ENCODE measurements at places on chromosomes 16 and 17.

GRCh38 chr16:85004587-85005205 is 6.6 kb downstream of the ZDHHC7 start:
- no peak for DNase-seq

DNA sequence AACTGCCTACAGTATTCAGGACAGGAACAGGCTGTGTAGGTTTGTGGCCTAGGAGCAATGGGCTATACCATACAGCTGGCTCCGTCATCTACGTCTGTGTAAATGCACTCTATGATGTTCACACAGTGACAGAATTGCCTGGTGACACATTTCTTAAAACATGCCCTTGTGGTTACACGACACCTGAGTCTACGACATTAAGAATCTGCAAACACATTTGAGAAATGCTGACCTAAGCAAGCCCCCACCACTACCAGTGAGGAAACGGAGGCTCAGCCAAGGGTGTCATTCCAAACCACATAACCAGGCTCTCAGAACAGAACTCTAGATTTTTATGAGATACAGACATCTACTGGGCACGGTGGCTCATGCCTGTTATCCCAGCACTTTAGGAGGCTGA is 23.5 kb downstream of the USP36 start:
- DNase-seq, result no peak

- DNase-seq, result no peak
Observed at GRCh38 chr17:1773696-1774181, 11.9 kb downstream of the SERPINF1 start.

DNA sequence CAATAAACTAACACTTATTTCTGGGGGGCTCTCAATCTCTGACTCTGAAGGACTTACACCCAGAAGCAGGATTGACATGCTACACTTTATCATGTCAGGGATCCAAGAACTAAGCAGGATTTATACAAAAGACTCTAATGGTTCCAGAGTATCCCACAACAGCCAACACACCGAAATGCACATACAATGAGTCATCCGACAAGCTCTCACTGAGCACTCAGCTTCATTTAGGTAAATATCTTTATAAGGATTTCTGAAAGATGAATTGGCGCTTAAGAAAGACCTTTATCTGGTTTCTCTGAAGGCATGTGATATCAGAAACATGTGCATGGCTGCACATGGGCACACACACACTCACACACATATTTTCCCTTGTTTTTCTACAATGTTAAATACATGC is 77.2 kb downstream of the TOX3 start:
- DNase-seq, result no peak

DNA sequence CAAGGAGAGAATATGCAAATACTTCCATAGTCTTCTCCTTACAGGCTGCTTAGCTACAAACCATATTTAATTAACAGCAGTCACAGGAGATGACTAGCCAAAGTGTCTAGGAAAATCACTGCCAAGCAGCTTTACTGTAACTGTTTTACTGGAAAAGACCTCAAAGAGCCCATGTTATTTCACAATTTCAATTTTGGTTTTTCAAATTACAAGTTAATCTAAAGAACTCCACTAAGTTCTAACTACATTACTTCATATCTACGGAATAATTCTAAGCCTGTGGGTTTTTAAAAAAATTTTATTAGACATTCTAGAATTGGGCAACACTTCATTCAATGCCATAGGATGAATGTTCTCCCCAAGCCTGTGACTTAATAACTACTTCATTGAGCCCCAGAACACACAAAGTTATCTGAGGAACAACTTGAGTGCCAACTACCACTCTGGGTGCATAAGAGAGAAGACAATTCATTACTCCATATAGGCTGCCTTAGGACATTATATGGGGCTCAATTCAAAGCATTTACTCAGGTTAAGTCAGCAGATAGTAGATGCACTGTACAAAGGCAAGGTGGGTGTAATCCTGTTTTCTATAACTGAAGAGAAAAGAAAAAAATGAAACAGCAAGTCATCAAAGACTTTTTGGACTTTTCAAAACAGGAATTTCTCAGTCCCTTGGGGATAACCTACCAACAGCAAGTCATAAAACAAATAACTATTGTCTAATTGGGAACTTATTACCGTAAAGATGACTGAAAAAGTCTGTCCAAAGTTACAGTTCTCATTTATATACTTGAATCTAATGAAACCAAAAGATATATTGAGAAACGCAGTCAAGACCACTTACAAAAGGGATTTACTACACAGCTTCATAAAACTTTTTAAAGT is 33.0 kb downstream of the STAT3 start:
- DNase-seq, result no peak

DNA sequence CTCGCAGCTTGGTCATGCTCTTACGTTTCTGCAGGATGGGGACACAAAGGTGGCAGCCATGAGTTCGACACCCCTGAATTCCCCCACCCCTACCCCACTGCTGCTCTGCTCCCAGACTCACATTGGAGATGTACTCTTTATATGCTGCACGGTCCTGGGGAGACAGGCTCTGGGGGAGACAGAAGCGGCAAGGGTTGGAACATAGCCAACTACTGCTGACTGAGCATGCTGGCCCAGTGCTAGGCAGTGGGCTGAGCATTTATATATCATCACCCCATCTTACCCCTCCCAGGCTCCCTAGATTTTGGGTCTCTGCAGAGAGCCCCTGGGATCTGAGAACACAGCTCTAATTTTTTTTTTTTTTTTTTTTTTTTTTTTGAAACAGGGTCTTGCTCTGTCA is 8.1 kb upstream of the ATXN7L3 start:
- no peak for DNase-seq

DNA sequence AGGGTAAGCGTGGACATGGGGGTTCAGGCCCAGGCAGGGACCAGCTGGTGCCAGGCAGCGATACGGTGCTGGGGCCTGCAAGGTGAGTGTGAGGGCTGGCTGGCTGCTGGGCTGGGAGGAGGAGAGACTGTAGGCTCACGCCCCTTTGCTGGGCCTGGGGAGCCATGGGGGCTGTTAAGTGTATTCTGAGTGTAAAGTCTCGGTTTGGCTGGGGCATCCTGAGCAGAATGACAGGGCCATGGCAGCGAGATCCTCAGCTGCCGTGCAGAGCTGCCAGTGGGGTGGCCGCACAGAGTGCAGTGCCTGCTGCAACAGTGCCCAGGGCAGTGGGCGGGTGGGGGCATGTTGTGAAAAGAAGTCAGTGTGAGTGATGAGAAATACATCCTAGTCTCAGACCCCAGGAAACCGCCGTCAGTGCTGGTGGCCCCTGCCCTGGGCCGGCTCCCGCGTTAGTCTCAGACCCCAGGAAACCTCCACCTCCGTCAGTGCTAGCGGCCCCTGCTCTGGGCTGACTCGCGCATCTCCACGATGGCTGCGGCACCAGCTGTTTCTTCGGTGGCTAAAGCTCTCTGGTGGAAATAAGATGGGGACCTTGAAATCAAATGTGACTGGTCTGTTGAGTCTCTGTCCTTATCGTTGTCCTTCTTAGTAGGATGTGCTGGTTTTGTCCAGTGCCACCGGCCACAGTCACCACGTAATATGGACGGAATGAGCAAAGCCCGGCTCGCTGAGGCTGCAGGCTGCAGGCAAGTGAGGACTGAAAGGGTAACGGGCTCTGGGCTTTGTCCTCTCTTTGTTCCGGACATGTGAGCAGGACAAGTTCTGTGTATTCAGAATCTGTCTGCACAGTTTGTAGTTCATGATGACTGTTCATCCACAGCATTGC is 22.9 kb downstream of the ACSF3 start:
- no peak for DNase-seq

- DNase-seq, result no peak
Observed at GRCh38 chr16:3780570-3780969, 63.2 kb upstream of the TRAP1 start.

GRCh38 chr16:88333848-88334777 is 48.6 kb upstream of the ZNF469 start:
- no peak for DNase-seq

DNA sequence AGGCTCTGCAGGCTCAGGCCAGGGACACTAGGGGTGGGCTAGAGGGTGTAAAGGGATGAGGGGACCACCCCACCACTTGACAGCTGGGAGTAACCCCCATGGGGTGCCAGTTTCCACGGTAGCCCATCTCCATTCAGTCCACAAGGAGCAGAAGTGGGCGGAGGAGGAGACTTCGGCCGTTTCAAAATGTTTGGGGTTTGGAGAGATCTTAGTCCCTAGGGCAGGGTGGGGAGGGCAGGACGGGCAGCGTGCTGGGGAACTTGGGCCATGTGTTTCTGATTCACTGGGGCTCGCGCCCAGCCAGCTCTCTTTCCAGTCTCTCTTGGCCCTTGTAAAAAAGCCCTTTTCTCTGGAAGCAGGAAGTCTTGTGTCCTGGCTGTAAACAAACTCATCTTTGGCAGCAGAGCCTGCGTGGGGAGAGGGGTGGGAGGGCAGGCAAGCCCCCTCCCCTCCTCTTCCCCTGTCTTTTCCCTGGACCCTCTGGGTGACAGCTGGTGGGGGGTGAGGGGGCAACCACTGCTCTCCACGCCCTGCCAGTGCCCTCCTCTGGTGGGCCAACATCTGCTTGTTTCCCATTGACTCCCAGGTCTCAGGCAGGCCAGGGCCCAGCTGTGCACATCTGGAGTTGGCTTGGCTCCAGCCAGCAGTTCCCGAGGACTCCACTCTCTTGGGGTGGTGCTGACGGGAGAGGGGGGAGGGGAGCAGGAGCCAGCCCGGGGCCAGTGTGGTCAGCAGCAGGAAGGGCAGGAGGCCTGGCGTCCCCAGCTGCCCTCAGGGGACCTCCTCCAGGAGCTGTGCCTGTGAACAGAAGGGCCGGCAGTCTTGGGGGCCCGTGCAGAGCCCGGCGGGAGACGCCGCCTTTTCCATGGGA is 8.1 kb downstream of the CYGB start:
- no peak for DNase-seq

GRCh38 chr17:55889271-55889670 is 138.4 kb downstream of the PCTP start:
- DNase-seq, result no peak

- DNase-seq, result no peak
Observed at GRCh38 chr17:59361386-59361785, 29.9 kb downstream of the YPEL2 start.

DNA sequence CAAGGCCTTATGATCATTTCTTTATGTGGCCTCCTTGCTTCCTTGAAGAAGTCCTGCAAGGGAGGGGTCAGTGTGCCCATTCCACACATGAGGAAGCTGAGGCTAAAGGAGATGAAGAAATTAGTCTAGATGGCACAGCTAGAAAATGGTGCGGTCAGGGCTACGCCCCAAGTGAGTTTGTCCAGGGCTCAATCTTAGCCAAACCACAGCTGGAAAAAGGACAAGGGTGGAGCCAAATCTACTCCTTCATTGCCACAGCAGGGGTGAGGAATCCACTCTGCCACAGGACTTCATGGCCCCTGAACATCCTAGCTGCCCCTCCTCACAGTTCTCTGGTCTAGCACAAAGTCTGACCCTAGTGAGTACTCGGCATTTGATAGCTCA is 16.2 kb downstream of the BEAN1 start:
- DNase-seq, result no peak

DNA sequence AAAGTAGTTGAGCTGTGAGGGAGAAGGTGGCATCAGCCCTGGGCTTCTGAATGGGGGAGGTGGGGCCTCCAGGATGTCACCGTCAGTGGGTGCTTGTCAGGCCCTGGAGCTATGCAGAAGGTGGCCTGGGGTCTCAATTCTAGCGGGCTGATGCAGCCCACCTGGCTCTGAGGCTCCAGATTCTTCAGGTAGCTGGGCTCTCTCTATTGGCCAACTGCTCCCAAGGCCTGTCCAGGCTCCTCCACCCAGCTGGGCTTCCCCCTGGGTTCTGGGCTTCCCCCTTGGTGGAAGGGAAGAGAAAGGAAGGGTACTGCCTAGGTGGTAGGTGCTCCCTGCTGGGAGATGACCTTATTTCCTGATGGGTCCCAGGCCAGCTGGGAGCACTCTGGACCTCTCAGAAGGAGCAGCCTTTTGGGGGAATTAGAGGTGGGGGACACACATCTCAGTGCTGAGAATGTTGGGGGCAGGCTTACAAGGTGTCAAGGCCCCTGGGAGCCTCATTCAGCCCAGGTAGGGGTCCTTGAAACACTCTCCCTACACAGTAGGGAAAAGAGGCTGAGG is 1728.3 kb downstream of the TP53TG3F start:
- DNase-seq, result no peak

DNA sequence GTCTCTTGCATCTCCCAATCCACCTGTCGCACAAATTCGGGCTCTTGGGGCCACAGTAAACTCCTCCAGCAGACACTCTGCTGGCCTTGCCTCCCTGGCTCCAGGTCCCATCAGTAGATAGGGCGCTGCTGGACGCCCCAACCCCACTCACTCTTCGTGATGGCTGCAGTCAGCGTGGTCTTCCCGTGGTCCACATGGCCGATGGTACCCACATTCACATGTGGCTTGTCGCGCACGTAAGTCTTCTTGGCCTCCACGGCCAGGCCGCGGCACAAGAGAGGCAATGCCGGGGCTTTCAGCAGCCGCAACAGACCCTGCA is 428 bp downstream of the TUFM start:
- DNase-seq, result no peak

- no peak for DNase-seq
Observed at GRCh38 chr16:85370881-85371651, 242.1 kb upstream of the GSE1 start.

DNA sequence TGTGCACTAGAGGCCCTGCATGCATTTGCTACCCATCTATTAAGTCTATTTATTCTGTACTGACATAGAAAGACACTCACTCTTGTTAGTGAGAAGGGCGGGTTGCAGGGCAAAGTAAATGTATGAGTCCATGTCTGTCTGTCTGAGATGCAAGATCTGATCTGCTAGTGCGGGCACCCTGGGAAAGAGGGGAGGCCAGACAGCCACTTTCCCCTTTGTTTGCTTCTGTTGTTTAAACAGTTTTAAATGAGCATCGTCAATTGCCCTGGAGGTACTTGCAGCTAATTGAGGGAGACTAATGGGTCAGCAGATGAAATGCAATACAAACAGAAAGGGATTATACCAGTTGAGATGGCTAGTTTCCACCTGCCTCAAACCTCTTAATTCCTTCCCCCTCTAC is 24.9 kb downstream of the SCNN1G start:
- DNase-seq, result no peak

DNA sequence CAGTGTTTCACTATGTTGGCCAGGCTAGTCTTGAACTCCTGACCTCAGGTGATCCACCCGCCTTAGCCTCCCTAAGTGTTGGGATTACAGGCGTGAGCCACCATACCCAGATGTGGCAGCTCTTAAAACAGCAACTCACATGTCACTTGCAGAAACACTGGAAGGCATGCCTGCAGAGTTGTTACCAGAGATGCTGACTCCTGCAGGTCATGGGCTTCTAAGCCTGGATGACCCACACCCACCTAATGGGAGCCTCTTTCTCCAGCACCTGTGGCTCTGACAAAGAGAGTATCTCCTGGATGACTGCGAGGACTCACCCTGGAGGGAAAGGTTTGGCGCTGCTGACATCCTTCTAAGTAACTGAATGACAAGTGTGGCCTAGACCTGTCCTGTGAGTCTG is 11.2 kb upstream of the RFWD3 start:
- DNase-seq, result no peak
